ENCODE measurements at places on chromosomes 12 and 14.

DNA sequence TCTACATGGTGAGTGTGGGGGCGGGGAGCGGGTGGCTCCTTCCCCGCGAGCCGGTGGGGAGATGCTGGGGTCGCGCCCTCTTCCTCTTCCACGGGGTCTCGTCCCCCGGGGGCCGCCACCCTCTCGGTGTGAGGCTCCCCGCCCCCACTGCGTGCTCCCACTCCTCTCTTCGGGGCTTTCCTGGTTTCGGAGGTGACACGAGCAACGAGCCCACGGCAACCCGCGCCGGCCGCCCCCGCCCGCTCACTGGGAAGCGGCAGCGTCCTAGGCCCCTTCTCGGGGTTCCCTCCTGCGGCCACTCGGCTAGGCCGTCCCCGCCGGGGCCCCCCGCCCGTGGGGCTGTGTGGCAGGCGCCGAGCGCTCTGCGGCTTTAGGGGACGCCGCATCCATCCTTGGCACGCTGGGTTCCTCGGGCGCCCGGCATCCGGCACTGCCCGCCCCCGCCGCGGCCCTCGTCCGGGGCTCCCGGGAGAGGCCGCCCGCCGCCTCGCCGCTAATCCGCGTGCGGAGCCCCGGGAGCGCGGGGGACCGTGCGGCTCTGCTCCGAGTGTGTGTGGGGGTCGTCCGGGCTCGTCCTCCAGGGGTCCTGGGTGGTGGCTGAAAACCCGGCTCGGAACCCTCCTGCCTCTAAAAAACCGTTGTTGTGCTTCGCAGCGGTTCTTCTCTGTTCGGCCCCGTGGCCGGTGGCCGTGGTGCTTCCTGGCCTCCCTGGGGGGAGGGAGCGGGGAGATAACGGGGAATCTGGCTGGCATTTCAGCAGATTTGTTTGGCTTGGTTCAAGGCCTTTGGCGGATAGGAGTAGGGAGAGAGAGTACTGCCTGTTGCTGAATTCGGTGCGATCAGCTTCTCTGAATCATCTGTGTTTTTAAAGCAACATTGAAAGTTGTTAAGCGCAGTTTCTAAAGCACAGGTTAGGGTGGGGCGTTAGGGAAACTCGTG is 1.0 kb downstream of the PCNX1 start:
- H3K4me1 ChIP-seq = peaks cover 40% of the 10 kb centered on the region
- H3K4me3 ChIP-seq = peak overlapping the region; percentile 93
- no peaks in the 10 kb centered on the region for H3K27me3 ChIP-seq
- DNase-seq = peak; percentile 52

GRCh38 chr12:116532986-116533342 is 26.2 kb upstream of the MAP1LC3B2 start:
- peak overlapping the region; percentile 47 for H3K27ac ChIP-seq
- peak overlapping the region; percentile 84 for H3K4me3 ChIP-seq
- H3K27me3 ChIP-seq = no peaks in the 10 kb centered on the region
- no peak for DNase-seq
- no peaks in the 10 kb centered on the region for H3K36me3 ChIP-seq

- peak overlapping the region; percentile 56 for H3K4me3 ChIP-seq
- H3K4me1 ChIP-seq = peaks cover 63% of the 10 kb centered on the region
- H3K36me3 ChIP-seq = no peaks in the 10 kb centered on the region
- peak; percentile 90 for DNase-seq
- no peaks in the 10 kb centered on the region for H3K27me3 ChIP-seq
Measured at GRCh38 chr14:91873471-91874415, 6.4 kb upstream of the TC2N start.

DNA sequence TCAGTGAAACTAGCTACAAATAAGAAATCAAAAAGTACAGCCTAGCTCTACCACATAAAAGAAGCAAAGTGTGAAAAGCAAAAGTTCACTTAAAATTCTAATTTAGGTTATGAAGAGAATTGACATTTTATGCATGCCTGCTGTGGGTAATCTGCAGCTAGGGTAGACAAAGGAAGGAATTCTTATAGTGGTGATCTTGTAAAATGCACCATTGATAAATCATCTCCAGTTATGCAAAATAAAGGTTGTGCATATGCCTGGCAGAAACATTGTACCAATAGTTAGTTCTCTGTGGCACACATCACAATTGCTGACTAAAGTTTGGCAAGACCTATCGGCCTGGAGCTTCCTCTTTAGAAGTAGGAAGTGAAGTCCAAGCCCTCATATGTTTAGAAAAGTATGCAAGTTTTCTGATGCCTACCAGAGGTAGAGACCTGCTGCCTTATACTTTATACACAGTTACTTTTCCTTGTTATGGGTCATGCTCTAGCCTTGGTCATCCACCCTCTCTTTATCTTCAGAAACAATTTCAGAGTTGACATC is 78.3 kb downstream of the TSHR start:
- no peak for DNase-seq
- H3K4me3 ChIP-seq = no peak overlapping the region
- no peak overlapping the region for H3K27ac ChIP-seq
- H3K27me3 ChIP-seq = peaks cover 3% of the 10 kb centered on the region
- no peaks in the 10 kb centered on the region for H3K4me1 ChIP-seq
- no peaks in the 10 kb centered on the region for H3K36me3 ChIP-seq

DNA sequence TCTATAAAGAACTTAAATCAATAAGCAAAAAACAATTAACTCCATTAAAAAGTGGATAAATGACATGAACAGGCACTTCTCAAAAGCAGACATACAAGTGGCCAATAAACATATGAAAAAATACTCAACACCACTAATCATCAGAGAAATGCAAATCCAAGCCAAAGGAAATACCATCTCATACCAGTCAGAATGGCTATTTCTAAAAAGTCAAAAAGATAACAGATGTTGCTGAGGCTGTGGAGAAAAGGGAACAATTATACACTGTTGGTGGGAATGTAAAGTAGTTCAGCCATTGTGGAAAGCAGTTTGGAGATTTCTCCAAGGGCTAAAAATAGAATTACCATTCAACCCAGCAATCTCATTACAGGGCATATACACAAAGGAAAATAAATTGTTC is 234.5 kb upstream of the PLXNC1 start:
- no peak overlapping the region for H3K27ac ChIP-seq
- no peaks in the 10 kb centered on the region for H3K4me1 ChIP-seq
- H3K36me3 ChIP-seq = no peaks in the 10 kb centered on the region
- no peak for DNase-seq
- H3K27me3 ChIP-seq = no peaks in the 10 kb centered on the region
- no peak overlapping the region for H3K4me3 ChIP-seq

GRCh38 chr12:128258866-128259555 is 8.0 kb upstream of the TMEM132C start:
- H3K4me1 ChIP-seq = no peaks in the 10 kb centered on the region
- no peak overlapping the region for H3K4me3 ChIP-seq
- no peaks in the 10 kb centered on the region for H3K36me3 ChIP-seq
- DNase-seq = no peak

DNA sequence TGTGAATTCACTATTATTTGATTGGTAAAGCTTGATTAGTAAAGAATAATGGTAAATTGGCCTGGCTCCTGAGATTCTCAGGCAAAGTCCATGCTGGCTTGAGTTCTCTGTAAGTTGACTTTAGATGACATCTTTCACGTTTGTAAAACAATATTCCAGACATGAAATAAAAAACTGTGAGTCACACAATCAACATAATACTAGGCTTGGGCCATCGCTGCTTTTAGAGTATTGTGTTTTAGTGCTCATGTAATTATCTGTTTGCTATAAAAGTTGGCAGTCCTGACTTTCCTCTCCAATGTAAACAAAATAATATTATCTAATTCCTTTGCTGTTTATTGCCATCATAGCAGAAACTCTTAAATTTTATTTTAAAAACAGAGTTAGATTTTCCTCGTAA is 3.9 kb upstream of the TBC1D30 start:
- no peak overlapping the region for H3K27ac ChIP-seq
- no peak for DNase-seq
- no peaks in the 10 kb centered on the region for H3K36me3 ChIP-seq
- H3K4me3 ChIP-seq = no peak overlapping the region

- H3K4me3 ChIP-seq = no peak overlapping the region
- no peaks in the 10 kb centered on the region for H3K27me3 ChIP-seq
- no peak overlapping the region for H3K27ac ChIP-seq
- DNase-seq = no peak
- H3K36me3 ChIP-seq = no peaks in the 10 kb centered on the region
Measured at GRCh38 chr14:85002846-85003245, 527.1 kb upstream of the FLRT2 start.
